ENCODE measurements at places on chromosomes 1 and 21.

GRCh38 chr1:91381844-91382243, 22.8 kb downstream of the HFM1 start:
- no peak for DNase-seq

- no peak for DNase-seq
These were observed 16.7 kb downstream of the KDM4A start for GRCh38 chr1:43666608-43667007.

- no peak for DNase-seq
These were observed 114.5 kb downstream of the HIVEP3 start for GRCh38 chr1:41804176-41804575.

DNA sequence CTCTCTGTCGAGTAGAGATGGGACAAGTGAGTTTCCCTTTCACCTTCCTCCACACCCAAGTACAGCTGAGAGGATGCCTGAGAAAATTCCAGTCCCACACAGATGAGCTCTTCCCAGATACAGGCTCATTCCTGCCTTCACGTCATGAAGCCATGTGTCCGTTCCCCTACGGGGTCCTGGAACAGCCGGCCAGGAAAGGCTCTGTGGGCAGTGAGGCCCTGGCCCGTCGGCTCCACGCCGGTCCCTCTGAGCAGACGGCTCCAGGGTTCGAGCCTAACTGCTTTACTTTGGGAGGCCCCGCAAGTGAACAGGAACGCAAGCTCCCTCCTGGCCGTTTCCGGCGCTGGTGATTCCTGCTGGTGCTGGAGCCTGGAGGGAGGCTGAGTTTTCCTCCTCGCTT, 57.2 kb upstream of the ARHGEF16 start:
- DNase-seq, result no peak

GRCh38 chr1:182438326-182438725, 11.6 kb upstream of the RGSL1 start:
- DNase-seq, result no peak

- DNase-seq, result no peak
These were observed 129.3 kb upstream of the PLPPR5 start for GRCh38 chr1:99133756-99134500.

DNA sequence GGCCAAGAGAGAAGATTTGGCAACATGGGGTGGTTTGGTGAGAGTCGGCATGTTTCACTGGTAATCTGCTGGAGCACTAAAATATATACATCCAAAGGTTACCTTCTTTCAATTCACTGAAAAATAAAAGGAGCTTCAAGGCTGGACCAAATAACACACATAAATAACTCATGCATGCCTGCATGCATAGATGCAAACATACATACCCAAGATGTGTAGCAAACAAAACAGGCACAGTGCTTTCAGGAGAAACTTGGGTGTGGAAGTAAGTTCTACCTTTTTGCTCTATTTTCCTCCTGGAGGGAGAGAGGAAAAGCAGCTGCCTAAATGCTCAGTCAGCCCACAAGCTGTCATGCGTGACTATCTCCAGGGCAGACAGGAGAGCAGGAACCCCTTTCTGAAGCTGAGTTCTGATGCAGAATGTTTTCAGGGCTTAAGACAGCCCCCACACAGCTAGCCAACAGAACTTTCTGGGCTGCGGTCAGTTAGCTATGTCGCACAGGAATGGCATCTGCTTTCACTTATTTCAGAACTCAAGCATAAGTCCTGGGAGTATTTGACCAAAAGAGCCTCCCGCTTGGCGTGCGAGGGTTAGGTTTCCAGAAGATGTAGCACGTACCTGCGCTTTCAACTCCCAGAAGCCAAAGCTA, 166.2 kb downstream of the TOMM20 start:
- no peak for DNase-seq

DNA sequence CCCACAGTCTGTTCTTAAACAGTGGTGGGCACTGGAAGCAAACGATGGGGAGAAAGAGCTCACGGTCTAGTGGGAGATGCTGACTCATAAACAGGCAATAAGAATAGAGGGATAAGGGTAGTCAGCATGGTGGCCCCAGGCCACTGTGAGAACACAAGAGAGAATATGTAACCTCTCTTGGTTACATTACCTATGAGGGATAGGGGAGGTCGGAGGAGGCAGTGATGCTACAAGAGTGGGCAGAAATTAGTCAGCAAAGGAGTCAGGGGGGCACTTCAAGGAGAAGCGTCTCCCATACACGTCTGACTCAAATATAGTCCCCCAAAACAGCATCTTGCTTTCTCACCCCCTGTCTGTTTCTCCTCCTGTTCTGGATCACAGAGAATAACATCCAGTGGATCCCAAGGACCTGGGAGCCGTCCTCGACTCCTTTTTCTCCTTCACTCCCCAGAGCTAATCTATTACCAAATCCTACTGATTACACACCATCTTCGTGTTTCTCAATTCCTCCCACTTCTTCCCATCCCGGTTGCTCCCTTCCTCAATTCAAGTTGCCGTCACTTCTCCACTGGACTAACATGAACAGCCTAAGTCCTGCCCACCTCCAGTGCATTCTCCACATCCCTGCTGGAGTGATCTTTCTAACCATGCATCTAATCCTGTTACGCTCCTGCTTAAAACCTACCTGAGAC, 2.1 kb downstream of the SLAMF8 start:
- DNase-seq, result no peak

DNA sequence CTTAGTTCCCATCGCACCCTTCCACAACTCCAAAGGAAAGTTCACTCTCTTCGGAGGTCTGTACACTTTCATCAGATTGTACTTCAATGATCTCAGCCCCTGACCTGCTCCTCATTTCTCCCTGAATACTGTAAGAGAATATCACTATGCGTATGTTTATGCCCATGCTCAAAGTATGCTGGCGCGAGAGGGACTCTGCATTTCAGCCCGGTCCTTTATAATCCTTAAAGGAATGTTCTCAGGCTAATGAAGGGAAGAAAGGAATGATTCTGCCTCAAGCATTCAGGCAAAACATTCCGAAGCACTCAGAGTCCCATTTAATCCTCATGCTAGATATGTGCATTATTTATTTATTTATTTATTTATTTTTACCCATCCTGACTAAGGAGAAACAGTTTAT, 76.8 kb downstream of the PLD5 start:
- DNase-seq, result no peak

- DNase-seq, result no peak
These were observed 247.0 kb downstream of the RERE start for GRCh38 chr1:8570465-8570864.

DNA sequence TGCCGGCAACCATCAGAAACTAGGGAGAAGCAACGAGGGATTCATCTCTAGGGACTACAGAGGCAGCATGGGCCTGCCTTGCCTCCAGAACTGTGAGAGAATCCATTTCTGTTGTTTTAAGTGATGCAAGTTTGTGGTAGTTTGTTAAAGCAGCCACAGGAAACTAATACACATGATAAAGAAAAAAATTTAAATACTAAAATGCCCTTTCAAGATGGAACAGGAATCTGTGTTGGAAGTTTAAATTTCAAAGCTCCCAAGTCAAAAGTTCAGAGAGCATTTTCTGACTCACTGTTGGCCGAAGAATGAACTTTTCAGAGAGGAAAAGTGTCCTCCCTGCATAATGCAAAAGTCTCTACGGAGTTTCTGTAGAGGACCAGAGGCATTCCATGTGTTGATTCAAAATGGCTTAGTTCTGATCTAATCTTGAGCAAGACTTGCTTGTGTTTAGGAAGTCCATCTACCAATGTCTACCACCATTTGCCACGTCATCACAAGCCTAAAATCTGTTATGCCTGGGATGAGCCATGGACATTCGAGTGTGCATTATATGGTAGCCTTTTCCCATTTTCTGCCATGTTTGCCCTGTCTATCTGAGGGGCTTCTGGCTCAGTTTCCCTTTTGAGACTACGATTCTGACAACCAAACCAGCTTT, 22.4 kb upstream of the ARHGAP29 start:
- no peak for DNase-seq

GRCh38 chr1:172411791-172412338, 8.6 kb upstream of the C1orf105 start:
- DNase-seq, result no peak

DNA sequence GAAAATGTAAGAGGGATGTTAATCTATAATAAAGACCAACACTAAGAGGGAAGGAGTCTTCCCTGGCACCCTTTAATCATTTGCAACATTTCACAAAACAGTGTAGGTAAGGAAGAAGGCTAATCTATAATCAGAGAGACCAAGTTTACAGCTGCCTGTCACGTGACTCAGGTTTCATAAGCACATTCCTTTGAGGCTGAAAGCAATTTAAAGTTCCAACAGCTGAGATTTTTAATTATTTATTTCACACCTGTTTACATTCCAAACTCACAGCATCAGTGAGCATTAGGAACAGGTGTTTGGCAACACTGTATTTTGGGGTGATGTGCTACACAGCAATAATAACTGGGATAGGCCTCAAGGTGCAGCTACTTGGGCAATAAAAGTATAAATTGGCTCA, 75.7 kb upstream of the PGBD5 start:
- DNase-seq, result no peak

DNA sequence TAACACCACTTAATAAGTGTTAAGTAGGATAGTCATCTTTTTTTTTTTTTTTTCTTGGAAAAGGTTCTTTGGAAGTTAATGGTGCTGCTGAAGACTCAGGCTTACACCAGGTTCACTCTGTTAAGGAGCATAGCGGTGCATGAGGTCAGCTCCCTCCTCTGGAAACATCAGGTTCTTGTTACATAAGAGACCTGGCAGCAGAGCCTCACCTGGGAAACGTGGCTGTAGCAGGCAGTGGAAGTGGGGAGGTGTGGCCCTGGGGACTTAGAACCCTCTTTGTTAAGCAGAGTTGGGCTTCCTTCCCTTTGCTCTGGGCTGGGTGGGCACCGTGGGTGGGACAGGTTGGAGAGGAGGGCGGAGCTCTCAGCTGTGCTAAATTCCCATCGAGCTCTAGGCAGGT, 104.1 kb downstream of the CNIH3 start:
- DNase-seq, result no peak

Data from DMS 273 treated with DMSO at 0.1 percent for 48 hours (cell line).